Activated gamma-delta T cell treated with Interleukin-2 at 50 U/mL for 16 hours (primary cell): ENCODE measurements at places on chromosomes 1 and 21.

DNA sequence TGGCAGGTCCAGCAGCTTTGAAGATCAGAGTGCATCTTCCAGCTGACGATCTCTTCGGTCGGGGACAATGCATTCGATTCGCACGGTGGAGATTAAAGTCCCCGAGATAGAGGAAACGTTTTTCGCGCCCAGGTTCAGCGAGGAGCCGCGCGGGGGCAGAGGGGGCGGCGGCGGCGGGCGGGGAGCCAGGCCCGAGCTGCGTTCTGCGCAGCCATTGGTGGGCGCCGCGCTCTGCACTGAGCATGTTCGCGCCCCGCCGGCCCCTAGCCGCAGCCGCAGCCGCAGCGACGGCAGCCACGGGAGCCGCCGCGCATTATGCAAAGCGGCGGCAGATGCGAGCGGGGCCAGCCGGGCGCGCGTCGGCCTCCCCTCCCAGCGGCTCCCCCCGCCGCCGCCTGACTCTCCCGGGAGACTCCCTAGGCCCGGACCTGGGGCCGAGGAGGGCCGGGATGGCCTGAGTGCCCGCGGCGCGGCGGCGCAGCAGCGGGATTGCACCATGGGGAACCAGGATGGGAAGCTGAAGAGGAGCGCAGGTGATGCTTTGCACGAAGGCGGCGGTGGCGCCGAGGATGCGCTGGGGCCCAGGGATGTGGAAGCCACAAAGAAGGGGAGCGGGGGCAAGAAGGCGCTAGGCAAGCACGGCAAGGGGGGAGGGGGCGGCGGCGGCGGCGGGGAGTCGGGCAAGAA lies at the start of gene FMN2:
Gene FMN2 (plus strand): TSS at position 270 of the 687 bp plus-strand sequence. CDS start 227 bp downstream, at position 497.
- DNase-seq: no peak

DNA sequence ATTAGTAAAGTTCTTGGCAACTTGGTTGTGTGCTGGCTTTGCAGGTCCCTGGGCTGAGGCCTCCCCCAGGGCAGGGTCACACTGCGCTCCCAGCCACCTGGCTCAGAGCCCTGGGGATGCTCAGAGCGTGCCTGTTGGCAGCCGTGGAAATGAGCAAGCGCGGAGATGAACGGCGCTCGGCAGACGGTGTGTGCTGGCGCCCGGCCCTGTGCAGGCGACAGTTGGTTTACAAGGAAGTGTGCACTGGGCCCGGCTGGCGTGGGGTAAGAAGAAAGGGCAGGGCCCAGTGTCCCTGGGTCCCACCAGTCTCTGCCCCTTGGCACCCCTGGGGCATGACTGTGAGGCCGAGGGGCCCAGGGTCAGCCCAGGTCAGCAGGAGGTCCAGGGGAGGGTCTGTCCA lies 25.7 kb upstream of the PEX10 start:
- no peak for DNase-seq

- DNase-seq: no peak
Measured at GRCh38 chr1:210751911-210752310, 382.0 kb downstream of the KCNH1 start.

GRCh38 chr1:180778782-180779398 lies 133.8 kb upstream of the KIAA1614 start:
- DNase-seq: no peak

DNA sequence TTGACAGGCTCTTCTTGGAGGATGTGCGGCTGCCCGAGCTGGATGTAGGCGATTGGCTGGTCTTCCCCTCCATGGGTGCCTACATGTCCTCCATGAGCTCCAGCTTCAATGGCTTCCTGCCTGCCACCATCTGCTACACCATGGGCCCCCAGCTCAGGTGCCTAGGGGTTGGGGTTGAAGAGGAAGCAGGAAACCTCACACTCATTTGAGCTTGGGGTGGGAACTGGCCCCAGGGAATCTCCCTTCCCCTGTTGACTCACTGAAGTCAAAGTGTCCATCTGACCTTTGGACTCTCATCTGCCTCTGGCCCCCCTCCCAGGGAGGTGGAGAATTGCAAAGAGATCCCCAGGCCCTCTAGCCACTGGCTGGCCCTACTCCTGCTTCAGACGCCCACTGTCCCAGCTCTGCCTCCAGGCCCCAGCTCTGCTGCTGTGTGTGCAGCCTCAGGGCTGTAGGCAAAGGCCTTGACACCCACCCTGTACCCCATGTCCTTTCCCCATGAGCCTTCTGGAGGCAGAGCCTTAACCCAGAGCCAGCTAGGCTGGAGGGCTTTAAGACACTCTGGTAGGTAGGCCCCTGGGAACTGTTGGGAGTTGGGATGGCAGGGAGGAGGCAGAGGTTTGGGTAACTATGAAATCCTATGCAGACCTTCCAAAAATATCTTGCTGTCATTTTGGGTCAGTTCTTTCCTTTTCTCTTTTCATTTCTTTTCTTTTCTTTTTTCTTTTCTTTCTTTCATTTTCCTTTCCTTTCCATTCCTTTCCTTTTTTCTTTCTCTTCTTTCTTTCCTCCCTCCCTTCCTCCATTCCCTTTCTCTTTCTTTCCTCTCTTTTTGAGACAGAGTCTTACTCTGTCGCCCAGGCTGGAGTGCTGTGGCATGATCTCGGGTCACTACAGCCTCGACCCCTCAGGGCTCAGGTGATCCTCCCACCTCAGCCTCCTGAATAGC lies 66.9 kb upstream of the TINAGL1 start:
- DNase-seq: no peak

DNA sequence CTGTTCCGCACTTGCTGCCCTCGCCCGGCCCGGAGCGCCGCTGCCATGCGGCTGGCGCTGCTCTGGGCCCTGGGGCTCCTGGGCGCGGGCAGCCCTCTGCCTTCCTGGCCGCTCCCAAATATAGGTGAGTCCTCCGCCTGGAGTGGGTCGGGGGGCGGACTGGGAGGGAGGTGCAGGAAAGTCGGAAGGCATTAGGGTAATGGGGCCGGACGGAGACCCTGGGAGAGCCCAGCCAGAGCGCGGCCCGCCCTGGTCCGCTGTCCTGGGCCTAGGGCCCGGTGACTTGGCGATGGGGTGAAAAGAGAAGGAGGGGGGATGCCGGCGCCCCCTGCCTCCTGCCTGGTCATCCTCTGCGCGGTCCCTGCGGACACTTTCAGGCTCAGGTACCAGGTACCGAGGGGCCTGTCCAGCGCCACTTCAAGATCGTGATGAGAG lies 243 bp downstream of the ADAM15 start:
- no peak for DNase-seq

- DNase-seq: no peak
Measured at GRCh38 chr1:81349194-81349965, 451.4 kb upstream of the ADGRL2 start.

DNA sequence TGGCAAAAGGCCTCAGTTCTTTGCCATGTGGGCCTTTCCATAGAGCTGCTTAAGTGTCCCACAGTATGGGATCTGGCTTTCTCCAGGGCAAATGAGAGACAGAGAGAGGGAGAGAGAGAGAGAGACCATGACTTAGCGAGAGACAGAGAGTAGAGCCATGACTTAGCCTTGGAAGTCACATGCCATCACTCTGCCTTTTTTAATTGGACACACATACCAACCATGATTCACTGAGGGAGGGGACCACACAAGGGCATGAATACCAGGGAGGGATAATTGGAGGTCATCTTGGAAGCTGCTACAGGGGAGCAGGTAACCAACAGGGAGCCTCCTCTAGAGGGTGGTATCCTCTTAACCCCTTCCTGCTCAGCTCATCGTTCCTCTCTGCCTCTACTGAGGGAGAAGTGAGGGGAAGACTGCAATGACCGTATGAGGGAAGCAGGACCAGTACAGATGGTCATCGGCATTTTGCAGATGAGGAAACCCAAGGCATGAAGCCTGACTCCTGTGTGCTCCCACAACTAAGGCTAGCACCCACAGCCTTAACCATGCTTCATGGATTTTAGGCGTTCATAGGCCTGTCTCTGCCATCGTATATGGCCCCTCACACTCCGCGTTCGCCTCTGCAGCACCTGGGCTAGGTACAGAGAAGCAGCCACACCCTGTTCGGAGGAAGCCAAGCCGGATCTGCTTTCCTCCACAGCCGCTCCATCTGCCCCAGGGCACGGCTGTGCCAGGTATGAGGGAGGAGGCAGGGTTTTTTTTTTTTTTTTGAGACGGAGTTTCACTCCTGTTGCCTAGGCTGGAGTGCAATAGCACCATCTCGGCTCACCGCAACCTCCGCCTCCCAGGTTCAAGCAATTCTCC lies 38.6 kb downstream of the MEF2D start:
- no peak for DNase-seq

- DNase-seq: no peak
Measured at GRCh38 chr1:208134491-208134890, 109.7 kb downstream of the PLXNA2 start.

DNA sequence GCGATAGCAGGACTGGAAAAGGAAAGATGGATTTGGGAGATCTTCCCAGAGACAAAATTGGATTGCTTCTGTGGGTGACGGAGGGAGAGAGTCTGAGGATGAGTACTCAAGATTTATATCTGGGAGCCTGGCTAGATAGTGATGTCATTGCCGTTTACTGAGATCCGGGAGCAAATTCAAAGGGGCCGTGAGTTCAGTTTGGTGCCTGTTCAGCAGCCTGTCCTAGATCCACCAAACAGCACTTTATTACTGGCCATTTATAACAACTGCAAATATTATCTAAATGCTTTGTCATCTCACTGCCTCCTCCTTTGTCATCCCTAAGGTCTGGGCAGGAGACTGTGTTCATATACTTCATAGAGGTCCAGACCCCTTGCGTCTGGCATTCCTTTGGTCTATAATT lies 29.2 kb downstream of the MAPKAPK2 start:
- DNase-seq: no peak

DNA sequence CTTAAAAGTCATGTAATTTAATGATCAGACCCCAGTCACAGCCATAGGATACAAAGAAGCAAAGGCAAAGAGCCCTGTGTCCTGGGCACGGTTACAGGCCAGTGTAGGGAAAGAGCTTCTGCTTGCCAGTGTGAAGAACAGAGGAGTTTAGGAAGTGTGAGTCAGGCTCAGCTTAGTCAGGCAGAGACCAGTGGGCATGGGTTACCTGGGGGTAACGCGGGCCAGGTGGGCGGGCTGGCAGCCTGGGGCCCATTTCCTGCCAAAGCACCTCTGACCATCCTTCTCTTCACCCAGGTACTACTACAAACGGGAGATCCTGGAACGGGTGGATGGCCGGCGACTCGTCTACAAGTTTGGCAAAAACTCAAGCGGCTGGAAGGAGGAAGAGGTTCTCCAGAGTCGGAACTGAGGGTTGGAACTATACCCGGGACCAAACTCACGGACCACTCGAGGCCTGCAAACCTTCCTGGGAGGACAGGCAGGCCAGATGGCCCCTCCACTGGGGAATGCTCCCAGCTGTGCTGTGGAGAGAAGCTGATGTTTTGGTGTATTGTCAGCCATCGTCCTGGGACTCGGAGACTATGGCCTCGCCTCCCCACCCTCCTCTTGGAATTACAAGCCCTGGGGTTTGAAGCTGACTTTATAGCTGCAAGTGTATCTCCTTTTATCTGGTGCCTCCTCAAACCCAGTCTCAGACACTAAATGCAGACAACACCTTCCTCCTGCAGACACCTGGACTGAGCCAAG lies 4.7 kb downstream of the ELF3 start:
- DNase-seq: no peak

DNA sequence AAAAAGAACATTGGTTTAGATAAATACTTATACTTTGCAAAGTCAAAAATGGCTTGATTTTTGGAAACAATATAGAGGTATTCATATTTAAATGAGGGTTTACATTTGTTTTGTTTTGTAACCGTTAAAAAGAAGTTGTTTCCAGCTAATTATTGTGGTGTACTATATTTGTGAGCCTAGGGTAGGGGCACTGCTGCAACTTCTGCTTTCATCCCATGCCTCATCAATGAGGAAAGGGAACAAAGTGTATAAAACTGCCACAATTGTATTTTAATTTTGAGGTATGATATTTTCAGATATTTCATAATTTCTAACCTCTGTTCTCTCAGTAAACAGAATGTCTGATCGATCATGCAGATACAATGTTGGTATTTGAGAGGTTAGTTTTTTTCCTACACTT lies 65.3 kb upstream of the SAMD13 start:
- no peak for DNase-seq

- no peak for DNase-seq
Measured at GRCh38 chr1:54340878-54341277, 65.3 kb downstream of the SSBP3 start.

DNA sequence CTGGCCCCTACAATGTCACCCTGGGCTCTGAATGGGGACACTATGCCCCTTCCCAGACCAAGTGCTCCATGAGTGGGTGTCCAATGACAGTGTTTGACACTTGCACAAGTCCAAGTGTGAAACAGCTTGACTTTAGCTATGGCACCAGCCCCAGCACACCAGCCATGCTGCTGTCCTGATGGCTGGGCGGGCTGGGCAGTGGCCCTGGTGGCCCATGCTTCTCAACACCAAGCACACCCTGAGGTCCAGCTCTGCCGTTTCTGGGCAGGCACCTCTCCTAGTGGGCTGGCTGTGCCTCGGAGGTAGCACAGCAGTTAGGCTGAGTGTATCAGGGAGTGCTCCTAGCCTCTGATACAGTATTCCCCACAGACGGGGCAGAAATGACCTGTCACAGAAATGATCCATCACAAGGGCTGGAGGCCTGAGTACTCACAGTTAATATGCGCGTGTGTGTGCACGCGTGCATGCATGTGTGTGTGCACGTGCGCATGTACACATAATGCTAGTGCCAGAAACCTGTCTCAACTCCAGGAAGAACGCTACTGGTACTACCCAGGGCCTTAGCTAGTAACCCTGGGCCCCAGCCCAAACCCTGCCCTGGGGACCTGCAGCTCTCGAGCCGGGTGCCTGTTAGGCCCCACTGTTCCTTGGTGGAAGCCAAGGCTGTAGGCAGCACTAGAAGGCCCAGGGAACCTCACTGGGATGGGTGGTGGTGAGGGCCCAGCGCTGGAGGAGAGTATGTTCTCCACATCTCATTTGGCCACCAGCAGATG lies 134.0 kb downstream of the DMRTB1 start:
- no peak for DNase-seq

DNA sequence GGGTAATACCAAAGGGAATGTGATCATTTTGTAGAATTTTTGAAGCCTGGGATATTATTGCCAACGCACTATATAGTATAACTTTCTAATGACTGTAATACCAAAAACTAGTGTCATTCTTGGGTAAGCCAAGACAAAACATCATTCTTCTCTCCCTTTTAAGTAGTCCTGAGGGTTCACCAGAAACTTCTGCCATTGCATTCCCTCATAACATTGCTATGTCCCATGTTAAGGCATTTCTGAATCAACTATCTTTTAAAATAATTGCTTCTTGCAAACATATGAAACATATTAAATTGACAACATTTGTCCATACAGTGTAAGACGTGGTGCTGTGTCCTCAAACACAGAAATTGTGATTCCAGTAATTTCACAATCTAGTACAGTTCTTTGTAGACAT lies 29.9 kb upstream of the C1orf21 start:
- no peak for DNase-seq

- DNase-seq: no peak
Measured at GRCh38 chr1:164838786-164839185, 279.8 kb downstream of the PBX1 start.

- peak; percentile 16 for DNase-seq
Measured at GRCh38 chr1:110673197-110673701, 1.5 kb downstream of the KCNA3 start.

DNA sequence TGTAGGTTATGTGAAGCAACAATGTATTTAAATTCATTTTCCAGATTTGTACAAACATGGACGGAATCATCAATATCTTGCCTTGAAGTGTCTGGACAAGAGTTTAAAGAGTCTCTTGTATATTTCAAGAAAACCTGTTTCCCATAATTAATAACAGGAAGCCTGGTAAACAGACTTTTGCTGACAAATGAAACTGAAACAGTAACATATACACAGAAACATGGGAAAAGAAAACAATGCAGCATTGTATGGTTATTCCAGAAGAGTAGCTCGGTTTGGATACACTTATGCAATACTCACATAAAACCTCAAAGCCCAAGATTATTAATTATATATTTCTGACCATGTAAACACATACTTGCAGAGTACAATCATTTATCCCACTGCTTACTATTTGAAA lies 265.5 kb downstream of the PTPRC start:
- no peak for DNase-seq
